ENCODE measurements at places on chromosomes 4 and X.

GRCh38 chr4:139824882-139825522 is 159.4 kb downstream of the MGST2 start:
- DNase-seq, result no peak

DNA sequence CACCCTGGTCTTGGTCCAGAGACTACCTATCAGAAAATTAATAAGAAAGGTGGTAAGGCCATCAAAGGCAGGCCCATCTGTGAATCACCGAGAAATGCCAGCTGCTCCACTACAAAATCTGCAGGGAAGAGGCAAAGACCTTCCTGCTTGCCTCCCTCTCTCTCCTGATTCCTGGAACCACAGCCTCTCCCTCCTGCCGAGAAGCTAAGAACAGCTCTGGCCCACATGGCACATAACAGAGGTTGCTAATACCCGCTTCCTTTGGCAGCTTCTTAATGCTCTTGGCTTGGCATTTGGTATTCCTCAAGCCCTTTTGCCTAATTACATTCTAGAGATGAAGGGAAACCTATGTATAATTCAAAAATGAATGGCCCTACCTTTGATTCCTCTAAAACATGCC is 32.9 kb downstream of the RAI2 start:
- no peak for DNase-seq

DNA sequence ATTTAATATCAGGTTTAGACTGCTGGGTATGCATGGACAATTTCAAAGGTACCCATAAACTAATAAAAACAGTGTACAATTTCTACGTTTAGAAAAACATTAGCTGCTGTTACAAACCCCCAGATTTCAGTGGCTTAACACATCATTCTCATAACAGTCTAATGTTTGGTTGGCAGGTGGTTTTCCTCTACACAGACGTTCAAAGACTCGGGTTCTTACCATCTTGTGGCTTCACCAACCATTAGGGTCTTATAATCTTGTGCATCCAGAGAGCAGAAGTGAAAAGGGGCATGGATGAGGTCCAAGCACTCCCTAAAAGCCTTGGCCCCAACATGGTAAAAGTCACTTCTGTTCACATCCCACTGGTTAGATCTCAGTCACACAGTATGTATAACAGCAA is 71.6 kb downstream of the SH3RF1 start:
- DNase-seq, result no peak

DNA sequence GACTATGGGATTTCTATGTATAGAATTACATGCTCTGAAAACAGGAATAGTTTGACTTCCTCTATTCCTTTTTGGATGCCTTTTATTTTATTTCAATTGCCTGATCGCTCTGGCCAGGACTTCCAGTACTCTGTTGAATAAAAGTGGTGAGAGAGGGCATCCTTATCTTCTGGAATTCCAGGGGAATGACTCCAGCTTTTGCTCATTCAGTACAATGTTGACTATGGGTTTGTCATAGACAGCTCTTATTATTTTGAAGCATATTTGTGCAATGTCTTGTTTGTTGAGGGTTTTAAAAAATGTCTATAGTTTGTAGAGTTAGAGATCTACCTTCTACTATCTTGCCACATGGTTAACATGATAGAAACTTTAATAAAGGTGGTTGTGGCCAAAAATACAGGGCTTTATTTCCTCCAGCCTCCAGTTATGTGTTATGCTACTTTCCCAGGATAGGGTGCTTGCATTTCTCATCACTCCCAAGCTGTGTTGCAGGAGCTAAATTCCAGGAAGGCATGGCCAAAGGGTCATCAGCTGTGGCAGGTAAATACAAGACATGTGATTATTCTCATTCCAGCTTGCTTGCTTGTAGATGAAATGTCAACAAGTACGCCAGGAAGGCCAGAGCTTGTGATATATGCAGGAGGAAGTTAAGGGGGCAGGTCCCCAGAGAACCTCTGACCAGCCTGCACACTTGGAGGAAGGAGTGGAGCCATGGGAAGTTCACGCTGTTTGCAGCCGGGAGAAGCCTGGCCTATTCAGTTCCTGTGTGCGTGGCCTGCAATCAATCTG is 142.4 kb upstream of the CPXCR1 start:
- no peak for DNase-seq

Data from stimulated activated effector memory CD8-positive, alpha-beta T cell treated with anti-CD3 and anti-CD28 coated beads, Interleukin-12 subunit alpha, Interleukin-12 subunit beta, amount 100 ng/mL, for 72 hours (primary cell).